Frontal cortex (tissue), 4 donors: ENCODE measurements at places on chromosomes 2 and 18. TPM values are rescaled to one million over a fixed set of nuclear protein-coding genes. Genes with fewer than 3 reads are reported as not detected.

DNA sequence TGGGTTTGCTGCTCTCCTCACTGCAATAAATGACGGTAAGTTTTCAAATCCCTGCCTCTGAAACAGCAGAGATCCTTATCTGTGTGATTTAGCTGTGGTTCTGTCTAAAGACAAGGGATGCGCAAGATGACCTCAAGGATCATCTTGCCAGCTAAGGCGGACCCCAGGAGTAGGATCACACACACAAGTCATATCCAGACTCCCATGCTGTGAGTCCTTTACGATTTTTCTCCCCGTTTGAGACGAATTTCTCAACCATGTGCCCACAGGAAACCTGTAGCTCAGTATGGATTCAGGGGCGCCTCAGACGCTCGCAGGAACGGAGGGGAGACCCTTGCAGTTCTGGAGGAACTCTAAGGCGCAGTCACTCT, 11.1 kb upstream of the DCTN1 start:
- no peak for DNase-seq

DNA sequence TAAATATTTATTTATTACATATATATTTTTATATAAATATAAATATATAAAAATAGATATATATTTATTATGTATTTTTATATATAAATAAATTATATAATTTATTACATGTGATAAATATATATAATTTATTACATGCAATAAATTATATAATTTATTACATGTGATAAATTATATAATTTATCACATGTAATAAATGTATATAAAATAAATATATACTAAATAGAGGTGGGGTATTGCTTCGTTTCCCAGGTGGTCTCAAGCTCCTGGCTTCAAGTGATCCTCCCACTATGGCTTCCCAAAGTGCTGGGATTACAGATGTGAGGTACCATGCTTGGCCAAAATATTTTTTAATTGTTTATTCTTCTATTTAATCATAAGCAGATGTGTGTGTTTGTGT, 3.6 kb upstream of the G6PC2 start:
- no peak for DNase-seq

DNA sequence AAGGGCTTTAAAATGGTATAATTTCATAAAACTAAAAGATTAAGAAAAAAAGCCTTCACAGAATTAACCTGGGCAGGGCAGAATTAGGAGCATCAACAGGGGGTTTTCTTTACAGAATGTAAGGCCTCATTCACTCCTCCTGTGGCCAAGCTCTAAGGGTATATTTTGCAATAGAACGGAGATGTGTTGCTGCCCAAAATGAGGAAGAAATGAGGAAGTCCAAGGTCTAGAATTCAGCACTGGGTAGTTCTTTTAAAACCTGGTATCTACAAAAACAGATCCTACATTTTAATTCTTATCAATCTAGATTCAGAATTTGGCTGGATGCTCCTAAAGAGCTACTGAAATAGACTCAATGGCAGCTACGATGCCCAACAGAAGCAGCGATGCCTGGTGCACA, 101.8 kb downstream of the AKAIN1 start:
- no peak for DNase-seq

DNA sequence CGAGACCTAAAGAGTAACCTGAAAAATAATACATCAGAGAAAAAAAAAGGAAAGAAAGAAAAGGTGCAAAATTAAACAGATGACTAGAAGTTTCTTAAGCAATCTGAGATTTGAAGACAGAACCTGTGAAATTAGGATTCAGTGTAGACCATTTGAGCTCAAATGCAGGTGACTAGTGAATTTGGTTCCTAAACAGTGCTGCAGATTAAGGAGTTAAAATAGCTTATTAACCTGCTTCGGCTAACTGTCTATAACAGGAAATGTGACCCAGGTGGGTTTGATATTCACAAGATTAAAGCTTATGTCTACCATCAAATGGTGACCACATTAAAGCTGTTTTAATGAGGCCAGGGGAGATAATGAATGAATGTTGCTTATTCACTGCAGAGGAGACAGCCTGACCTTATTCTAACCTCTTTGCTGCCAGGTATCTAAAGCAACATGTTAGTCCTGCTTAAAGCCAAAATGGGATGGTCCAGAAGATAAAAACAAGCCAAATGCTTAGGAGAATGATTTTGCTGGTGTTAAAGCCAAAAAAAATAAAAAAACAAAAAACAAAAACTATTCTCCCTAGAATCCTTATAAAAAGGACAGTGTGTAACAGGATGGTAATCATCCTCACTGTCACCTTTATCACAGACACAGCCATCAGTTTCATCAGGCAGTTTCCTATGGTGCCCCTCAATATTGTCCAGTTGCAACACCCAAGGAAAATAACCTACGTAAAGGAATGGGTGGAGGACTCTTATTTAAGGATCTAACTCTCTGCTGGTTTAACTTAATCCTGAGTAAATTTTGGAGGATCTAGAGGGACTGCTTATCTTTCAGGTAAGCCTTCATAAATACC, 769.0 kb upstream of the ZEB2 start:
- no peak for DNase-seq

GRCh38 chr18:12336887-12337286, 28.8 kb downstream of the TUBB6 start:
- DNase-seq = no peak

GRCh38 chr18:26103579-26103978, 13.2 kb upstream of the SS18 start:
- no peak for DNase-seq

- no peak for DNase-seq
Observed at GRCh38 chr18:24157855-24158254, 19.0 kb downstream of the CABYR start.

DNA sequence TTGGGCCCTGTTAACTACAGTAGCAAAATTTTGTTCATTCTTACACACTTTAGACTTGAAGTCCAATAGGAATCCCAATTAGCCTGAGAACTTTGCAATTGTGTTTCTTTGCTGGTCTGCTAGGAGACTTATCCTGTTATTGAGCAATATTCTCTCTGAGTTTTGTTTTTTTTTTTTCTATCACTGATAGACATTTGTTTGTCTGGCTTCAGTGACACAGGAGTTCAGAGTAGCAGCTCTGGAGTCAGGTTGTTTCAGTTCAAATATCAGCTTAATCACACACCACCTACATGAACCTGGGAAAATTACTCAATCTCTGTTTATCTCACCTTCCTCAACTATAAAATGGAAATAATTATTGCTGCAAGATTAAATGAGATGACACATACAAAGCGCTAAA, 360.2 kb upstream of the POU3F3 start:
- DNase-seq = no peak

DNA sequence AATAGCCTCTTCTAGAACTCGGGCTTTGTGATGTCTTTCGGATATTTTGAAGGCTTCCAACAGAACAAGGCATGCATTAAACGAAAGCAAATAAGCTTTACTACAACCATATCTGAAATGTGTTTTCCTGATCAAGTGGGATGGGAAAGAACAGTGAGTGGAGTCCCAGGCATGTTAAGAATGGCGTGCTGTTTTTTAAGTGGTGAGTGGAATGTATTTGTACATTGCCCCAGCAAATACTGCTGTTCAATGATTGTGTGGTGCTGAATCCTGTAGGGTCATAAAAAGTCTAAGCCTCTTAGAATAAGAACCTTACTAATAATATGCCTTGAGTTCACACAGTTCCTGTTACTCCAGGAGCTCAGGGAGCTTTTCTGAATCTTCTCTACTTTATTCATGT, 52.5 kb downstream of the POMC start:
- no peak for DNase-seq

DNA sequence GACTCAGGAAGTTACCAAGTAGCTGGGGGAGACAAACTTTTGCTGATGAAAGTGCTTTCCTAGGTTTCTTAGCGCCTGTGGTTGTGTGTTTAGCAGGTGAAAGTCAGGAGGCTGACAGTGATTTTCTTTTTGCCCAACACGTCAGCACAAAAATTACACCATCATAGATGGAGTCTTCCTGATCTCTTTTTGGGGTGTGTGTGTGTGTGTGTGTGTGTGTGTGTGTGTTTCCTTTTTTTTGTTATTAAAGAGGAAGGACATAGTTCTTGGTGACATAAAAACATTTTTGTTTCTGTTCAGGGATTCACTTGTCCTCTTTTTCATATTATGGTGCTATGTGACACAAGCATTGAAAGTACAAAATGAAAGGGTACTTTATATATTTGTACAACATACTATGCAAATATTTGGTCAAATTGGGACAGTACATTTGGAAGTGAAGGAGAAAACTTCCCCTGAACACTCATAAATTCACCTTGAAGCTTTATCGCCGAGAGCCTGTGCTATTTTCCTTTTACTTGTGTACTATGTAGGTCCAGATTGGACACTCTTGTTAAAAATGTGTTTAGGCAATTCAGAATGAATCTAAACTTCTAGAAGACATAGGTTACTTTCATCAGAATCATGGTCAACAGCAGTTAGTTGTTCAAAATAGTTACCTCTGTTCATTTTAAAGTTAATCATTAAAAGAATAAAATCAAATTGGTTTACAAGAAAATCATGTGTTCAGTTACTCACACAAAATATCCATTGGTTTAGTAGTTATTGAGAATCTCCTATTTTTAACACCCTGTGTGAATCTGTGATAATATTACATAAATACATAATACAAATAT, 491.9 kb downstream of the IRS1 start:
- no peak for DNase-seq

IL36G gene
- under 0.01 TPM for total RNA-seq

ARHGEF4 gene
- 43.2 TPM for total RNA-seq

EEF1B2 gene
- 669 TPM for total RNA-seq
